ENCODE measurements at places on chromosomes 13 and 19. TPM values are rescaled to one million over a fixed set of nuclear protein-coding genes. Genes with fewer than 3 reads are reported as not detected.

Gene ACP7
- polyA plus RNA-seq, result 0.78 TPM

Gene KLK15
- polyA plus RNA-seq, result not detected

Gene MIDN
- 43.8 TPM for polyA plus RNA-seq

Gene LRRC4B
- polyA plus RNA-seq, result 14.2 TPM

Gene LILRB3
- 0.76 TPM for polyA plus RNA-seq

Gene OR7C2
- not detected for polyA plus RNA-seq

Gene MAG
- polyA plus RNA-seq, result 3.5 TPM

Gene GRIN2D
- polyA plus RNA-seq, result 0.47 TPM

Gene TPTE2
- polyA plus RNA-seq, result 0.57 TPM

Gene LENG9
- polyA plus RNA-seq, result 1.7 TPM

Gene CEACAM7
- not detected for polyA plus RNA-seq

Gene VSTM1
- not detected for polyA plus RNA-seq

Gene SIGLEC10
- 1.6 TPM for polyA plus RNA-seq

Gene SIGLEC12
- polyA plus RNA-seq, result 0.10 TPM

Gene FOSB
- polyA plus RNA-seq, result 95.9 TPM

Gene ERICH6B
- 4.0 TPM for polyA plus RNA-seq

Gene PRX
- polyA plus RNA-seq, result 10.4 TPM

Gene OR7D2
- polyA plus RNA-seq, result 0.10 TPM

Gene OR7A5
- 0.05 TPM for polyA plus RNA-seq

Gene ZNF85
- 26.1 TPM for polyA plus RNA-seq

Gene SERPINE3
- 0.95 TPM for polyA plus RNA-seq

Gene ISOC2
- 30.1 TPM for polyA plus RNA-seq

Gene ZNF222
- polyA plus RNA-seq, result 11.8 TPM

Gene KLK3
- polyA plus RNA-seq, result 0.68 TPM
